ENCODE measurements at places on chromosomes 2 and 18. TPM values are rescaled to one million over a fixed set of nuclear protein-coding genes. Genes with fewer than 3 reads are reported as not detected.

GRCh38 chr18:45556222-45556621, 59.1 kb upstream of the SLC14A2 start:
- DNase-seq, result no peak

FAM237A gene
- 2.0 TPM for total RNA-seq

- DNase-seq, result no peak
Measured at GRCh38 chr2:14143435-14143834, 489.1 kb upstream of the LRATD1 start.

DES gene
- total RNA-seq, result 14,457 TPM

GRCh38 chr18:41391616-41392595, 563.1 kb upstream of the PIK3C3 start:
- peak; percentile 41 for DNase-seq

GRCh38 chr2:198053148-198053547, 248.8 kb downstream of the PLCL1 start:
- DNase-seq, result no peak

- no peak for DNase-seq
Measured at GRCh38 chr2:149928011-149928410, 340.4 kb upstream of the MMADHC start.
